ENCODE measurements at places on chromosomes 1 and 21.

- no peak for DNase-seq
These were observed 346.3 kb upstream of the POU3F1 start for GRCh38 chr1:38392861-38393260.

DNA sequence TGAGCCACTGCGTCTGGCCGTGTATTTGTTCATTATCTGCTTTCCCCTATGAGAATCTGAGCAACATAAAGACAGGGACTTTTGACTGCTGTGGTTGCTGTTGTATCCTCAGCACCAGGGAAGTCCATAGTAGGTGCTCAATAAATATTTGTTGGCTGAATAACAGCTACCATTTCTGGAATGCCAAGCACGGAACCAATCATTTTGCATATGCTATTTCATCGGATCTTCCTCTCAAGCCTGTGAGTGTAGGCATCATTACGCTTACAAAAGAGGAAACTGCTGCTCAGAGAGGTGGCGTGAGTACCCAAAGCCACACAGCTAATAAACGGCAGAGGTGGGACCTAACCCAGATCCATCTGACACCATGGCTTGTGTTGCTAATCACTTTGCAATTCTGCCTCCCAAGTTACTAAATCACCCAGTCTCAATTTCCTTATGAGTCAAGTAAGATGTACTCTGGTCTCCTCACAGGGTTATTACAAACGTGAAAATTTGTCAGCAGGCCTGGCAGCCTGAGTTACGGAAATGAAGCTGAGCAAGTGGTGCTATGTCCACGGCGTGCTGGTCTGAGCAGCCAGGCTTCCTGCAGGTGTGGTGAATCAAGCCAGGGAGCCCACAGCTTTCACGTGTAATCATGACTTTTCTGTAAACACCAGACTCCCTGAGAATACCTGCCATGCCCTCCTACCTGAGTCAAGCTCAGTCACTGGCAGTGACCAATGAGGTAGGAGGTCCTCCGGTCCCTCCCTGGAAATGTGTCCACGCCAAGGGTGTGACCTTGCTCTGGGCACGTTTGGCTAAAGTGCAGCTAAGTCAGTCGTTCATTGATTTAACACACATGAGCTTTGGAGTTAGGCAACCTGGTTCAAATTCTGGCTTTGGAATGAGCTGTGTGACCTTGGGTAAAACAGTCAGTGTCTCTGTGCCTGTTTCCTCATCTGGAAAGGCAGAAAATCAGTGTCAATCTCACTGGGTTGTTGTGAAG, 4.8 kb upstream of the RHCE start:
- DNase-seq: no peak

DNA sequence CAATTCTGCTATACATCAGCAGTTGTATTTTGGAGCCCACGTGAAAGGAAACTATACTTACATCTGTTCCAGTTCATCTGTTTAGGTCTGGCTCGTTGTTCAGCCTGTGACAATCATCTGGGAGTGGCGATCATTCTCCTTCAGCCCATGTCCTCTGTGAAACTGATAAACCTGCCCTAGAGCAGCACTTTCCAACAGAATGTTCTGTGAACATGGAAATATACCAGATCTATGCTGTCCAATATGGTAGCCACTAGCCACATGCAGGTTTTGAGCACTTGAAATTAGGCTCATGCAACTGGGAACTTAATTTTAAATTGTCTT, 24.5 kb upstream of the COQ8A start:
- DNase-seq: no peak

GRCh38 chr1:93275634-93276295, 69.9 kb upstream of the DR1 start:
- peak; percentile 31 for DNase-seq

DNA sequence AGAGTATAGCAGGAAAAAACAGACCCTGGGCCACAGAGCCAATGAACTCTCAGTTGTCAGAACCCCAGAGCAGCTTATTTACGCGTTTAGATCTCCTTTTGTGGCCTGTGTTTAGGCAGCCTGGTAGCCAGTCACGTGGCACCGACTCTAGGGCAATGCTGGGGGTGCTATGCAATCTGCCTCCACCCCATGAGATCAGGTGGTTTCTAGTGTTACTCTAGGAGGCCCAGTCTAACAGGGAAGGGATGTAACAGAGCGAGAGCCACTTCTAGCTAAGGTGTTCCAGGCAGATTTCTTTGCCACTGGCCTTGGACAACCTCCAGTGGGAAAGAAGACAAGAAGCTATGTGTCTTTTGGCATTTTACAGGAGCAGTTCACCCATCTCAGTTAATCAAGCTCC, 12.0 kb upstream of the A3GALT2 start:
- no peak for DNase-seq

- DNase-seq: no peak
These were observed 110.4 kb downstream of the TNFSF18 start for GRCh38 chr1:172940174-172940855.

- DNase-seq: no peak
These were observed 208 bp upstream of the BARHL2 start for GRCh38 chr1:90717356-90717664.

DNA sequence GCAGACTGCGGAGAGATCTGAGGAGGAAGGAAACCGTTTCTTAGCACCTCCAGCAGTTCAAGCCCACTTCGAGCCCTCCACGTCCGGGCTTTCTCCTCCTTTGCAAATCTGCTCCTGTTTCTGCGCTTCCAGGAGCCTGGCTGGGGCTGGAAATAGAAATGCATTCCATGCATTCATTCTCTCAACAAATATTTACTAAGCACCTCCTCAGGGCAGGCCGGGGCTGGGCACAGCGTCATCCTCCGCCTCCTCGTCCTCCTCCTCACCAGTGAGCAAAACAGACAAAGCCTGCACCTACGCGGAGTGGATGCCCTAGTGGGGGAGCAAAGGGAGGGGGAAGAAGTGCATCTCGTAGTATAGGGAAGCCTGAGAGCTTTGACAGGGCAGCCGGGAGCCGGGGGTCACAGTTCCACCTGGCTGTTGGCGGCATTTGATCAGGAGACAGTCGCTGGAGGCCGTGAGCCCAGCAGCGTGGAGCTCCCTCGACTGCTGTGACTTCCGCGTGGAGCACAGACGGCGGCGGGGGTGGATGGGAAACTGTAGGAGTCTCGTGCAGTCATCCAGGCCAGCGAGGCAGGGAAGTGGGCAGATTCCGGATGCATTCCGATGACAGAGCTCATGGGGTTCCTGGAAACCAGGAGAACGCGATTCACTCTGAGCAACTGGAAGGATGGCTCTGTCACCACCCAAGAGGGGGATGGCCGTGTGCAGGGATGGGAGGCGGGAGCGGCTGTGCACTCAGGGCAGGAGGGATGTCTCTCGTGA, 93.5 kb downstream of the SIK1 start:
- DNase-seq: peak; percentile 49

GRCh38 chr1:15807121-15807520, 328 bp downstream of the UQCRHL start:
- no peak for DNase-seq

DNA sequence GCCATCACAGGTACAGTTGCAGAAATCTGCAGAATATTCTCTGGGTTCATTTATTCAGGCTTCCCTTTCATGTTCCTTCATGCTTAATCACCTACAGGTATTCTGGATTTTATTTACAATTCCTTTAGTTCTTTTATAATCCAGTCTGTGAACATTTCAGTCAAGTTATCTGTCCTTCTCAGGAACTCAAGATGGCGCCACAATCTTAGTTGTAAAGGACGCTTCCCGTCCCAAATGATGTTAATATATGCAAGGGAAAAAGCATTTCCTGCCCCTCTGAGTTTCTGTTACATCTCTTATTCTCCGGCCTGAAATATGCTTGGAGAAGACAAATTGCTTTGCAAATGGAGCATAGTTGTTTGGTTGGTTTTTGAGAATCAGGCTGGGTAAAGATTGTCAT, 19.3 kb downstream of the F3 start:
- no peak for DNase-seq

- no peak for DNase-seq
These were observed 54.1 kb upstream of the GPR37L1 start for GRCh38 chr1:202068596-202068995.

DNA sequence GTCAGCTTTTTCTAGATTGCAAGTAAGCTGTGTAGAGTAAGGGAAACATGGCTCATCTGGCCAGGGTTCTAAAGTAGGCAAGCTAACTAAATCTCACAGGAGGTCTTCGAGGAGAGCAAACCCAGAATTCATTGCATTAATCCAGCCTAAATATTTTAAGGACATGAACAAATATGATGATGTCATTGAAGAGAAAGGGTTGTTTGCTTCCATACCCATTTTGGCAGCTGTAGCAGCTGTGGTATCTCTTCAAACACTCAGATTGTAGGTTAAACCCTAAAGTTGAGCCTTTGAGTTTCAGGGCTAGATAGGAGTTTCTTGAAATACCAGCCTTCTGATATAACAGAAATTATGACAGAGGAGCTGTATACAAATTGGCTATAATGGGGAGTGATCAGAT, 200.5 kb upstream of the C1orf105 start:
- DNase-seq: no peak

GRCh38 chr1:225259542-225259941, 168.3 kb downstream of the LBR start:
- no peak for DNase-seq

GRCh38 chr1:9332513-9333143, 39.9 kb downstream of the SPSB1 start:
- no peak for DNase-seq

DNA sequence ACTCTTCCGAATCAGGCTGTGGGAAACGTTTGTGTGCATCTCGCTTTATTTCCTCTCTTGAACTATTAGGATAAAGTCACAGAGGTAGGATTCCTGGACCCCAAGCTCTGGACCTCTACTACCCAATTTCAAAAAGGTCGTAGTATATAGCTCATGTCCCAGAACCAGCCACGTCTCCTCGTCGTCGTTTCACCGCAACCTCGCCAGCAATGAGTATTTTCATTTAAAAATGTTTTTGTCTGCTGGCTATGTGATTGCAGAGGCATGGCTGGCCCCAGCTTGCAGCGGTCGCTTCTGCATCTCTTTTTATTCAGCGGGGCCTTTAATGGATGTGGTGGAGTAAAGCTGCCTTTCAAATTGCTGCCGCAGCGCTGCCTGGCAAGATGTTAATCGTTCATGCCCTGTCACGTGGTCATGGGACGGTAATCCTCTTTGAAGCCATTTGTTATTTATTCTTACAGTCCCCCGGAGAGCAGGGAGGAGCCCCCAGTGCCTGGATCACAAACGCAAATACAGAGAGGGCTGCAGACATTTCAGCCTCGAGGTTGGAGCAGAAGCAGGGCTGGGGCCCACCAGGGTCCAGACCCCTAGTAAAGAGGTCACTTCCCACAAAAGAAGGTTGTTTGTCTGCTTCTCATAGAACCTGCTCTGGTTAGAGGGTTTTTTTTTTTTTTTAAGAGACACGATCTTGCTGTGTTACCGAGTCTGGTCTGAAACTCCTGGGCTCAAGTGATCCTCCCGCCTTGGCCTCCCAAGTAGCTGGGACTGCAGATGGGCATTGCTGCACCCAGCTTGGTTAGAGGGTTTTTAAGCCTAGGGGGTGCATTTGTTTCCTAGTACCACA, 11.6 kb upstream of the NPHP4 start:
- peak; percentile 97 for DNase-seq

- DNase-seq: no peak
These were observed 128.0 kb downstream of the PSMG1 start for GRCh38 chr21:39055167-39055767.

DNA sequence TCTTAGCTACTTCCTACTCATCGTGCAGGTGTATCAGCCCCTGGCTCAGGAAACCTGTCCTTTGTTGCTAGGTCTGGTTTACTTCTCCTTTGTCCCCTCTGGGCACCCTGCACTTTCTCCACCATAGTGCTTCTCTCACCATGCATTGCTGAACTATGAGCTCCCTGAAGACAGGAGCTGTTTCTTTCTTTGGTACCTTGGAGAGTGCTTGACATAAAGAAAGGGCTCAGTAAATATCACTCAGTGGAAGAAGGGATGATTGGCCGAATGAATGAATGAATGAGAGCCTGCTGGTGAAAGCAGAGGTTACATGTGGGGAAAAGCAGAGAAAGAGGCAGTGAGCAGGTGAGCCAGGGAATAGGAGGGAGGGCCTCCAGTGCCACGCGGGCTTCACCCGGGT, 9.8 kb upstream of the HMGB4 start:
- DNase-seq: no peak

- DNase-seq: no peak
These were observed 26.3 kb upstream of the IL20 start for GRCh38 chr1:206839006-206839560.

- DNase-seq: peak; percentile 33
These were observed 430 bp downstream of the WASF2 start for GRCh38 chr1:27489501-27489972.

- no peak for DNase-seq
These were observed 20.5 kb downstream of the ELAPOR1 start for GRCh38 chr1:109134423-109134822.

- no peak for DNase-seq
These were observed 15.2 kb downstream of the LRRC71 start for GRCh38 chr1:156935505-156936128.

- no peak for DNase-seq
These were observed at the start of gene OLFM3 for GRCh38 chr1:101996825-101997465. Gene OLFM3 (minus strand): TSS chr1:101996926.

DNA sequence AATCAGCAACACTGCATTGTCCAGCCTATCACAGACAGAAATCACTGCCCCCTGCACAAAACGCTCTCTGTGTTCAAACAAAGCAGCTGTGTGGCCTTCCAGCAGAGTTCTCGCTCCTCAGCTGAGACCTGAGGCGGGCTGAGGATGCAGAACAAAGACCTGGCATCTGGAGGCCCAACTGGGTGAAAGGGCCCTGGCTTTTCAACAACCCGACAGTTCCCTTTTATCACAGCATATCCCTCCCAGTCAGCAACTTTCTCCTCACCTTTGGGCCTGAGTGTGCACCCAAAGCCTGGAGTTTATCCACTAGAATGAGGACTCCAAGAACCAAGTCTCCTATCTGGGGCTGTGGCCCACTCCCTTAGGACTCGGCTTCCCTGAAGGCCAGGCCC, 42.6 kb upstream of the A3GALT2 start:
- peak; percentile 86 for DNase-seq

- DNase-seq: no peak
These were observed 9.8 kb downstream of the PPP2R5A start for GRCh38 chr1:212294983-212295382.

- no peak for DNase-seq
These were observed 30.7 kb downstream of the PRDX6 start for GRCh38 chr1:173507847-173508209.

GRCh38 chr1:60108196-60108595, 34.6 kb upstream of the C1orf87 start:
- peak; percentile 77 for DNase-seq

DNA sequence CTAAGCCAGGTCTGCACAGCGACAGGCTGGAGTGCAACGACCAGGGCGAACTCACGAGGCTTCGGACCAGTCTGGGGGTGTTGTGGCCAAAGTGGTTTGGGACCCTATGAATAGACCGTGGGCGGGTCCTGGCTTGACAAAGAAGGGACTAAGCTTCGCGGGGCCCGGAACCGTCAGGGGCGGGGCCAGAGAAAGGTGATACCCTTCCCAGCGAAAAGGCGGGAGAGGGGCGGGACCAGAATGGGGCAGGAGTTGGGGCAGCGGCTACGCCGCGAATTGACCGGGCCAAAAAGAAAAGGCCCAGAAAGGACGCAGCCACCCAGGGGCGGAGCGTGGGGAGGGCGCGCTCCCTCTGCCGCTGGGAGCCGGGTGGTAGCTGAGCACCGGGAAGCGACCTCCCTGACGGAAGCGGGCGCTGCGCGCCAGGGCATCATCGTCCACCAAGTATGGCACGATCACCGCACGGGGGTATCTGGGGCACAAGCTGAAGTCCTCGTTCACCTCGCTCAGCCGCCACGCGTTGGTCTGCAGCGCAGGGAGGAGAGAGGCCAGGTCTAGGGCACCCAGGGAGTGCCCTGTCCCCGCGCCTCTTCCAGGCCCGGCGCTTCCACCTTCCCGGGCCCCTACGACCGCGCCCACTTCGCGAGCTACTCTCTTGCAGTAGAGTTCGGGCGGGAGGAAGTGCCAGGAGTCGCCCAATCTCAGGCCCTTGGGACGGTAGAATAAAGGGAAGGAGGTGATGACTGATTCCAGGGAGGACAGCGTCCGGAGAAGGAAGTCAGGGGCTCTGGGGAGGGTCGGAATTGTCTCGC, 6.7 kb upstream of the FAM167B start:
- peak; percentile 96 for DNase-seq

Data from DMS79 treated with DMSO at 0.1 percent for 48 hours (cell line).